ENCODE measurements at places on chromosomes 1 and 21. TPM values are rescaled to one million over a fixed set of nuclear protein-coding genes. Genes with fewer than 3 reads are reported as not detected.

DNA sequence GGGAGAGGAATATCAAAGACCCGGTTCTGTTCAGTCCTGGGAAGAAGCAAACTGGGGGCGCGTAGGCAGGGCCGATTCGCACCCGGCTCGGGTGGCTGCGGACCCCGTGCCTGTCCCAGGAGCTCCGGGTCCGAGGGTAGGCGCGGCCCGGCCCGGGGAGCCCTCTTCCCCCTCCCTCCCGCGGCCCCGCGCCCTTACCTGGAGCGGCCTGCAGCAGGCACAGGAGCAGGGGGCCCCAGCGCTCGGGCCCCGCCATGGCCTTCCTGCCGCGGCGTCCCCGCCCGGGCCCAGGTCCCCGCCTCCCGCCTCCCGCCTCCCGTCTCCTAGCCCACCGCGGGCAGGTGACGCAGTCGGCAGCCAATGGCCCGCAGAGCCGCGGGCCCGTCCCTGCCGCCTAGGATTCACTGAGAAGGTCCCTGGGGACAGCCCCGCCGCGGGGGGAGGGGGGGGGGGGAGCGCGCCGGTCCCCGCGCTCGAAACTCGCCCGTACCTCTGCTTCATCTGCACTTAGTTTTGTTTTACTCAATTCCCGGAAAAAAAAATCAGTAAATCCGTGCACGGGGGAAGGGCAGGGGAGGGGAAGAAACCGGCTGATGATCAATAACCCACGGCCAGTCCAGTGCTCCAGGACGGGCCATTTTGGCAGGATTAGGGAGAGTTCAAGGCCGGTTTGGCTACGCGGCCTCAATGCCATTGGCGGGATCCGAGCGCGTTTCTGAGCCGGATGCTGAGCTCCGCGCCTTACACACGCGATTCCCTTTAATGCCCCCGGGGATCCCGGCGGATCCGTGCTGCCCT, at the start of gene IFNLR1:
Gene IFNLR1 (minus strand): TSS at position 297 of the 798 bp plus-strand sequence. CDS start 41 bp downstream, at position 256.
- no peak for DNase-seq

DNA sequence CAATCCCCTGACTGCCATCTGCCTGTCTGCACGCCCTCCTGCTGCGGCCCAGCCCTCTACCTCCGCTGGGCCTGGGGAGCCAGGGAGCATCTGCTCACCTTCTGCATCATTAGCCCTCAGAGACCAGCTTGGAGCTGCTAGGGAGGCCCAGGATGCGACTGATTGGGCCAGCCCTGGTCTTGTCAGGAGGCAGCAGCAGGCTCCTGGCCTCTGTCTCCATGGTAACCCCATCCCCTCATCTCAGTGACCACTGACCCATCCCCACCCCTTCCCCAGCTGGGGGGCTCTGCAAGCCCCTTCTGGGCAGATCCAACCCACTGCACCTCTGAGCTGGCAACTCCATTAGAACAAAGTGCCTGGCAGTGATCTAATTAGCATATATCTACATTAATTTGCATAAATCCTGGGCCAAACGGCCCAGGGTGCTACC, 37.7 kb downstream of the NKAIN1 start:
- DNase-seq = no peak

DNA sequence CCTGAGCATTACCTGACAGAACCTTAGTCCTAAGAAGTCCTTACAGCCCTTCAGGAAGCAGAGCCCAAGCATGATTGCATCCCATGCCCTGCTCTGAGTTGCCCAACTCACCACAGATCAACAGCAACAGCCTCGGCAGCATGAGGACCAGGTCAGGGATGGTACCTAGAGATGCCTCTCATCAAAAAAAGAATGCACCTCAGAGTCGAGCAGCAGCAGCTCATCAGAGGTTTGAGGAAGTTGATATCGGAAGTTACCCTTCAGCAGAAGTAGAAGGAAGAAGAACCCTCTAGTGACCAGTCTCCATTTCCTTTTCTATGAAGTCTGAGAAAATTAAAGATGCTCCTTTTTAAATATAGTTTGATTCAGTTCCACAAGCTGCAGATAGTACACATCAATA, at the start of gene FCRL1:
Gene FCRL1 (minus strand): TSS at position 225 of the 400 bp plus-strand sequence. CDS start 83 bp downstream, at position 142.
- no peak for DNase-seq

GRCh38 chr1:3454811-3455618, 550 bp downstream of the ARHGEF16 start:
- DNase-seq = no peak

DNA sequence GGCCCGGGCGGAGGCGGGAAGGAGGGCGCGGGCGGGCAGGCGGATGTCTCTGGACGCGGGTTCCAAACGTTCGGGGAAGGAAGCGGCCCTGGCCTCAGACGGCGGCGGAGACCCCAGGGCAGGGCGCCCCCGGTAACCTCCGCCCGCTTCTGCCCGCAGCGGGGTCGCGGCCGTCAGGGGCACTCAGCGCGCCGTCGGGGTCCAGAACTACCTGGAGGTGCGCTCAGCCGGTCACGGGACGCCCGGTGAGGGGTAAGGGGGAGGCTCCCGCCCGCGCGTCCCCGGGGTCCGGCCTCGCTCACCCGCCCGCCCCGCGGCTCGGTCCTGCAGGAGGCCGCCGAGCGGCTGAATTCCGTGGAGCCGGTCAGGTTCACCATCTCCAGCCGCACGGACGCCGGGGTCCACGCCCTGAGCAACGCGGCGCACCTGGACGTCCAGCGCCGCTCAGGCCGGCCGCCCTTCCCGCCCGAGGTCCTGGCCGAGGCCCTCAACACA, 406 bp downstream of the PUSL1 start:
- no peak for DNase-seq

DNA sequence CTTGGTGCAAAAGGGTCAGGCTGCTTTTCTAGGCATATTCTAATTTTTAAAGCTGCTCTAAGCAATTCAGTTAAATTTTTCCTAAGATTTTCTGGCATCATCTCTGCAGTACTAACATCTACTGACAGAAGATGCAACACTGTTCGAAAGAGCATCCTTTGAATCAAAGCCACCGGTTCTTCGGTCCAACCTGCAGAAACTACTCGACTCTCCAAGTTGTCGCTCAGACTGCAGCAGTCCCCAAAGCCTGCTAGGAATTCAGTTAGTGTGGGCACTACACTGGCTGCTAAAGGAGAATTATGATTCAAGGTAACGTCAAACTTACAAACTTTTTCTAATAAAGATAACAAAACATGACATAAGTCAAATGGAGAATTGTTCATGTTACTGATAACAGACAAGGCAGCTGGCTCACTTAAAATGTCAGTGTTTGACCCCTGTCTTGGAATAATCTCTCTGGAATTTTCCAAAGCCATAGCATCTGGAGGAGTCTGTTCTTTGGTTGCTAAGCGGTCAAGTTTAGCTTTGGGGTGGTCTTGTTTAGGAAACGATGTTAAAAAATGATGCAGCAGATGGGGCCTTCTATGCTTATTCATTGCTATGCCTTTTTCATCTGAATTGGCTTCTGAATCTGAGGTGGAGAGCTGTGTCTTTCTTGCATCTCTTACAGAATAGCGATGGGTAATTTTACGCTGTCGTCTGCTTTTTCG, 56.9 kb downstream of the LYST start:
- DNase-seq = peak; percentile 87

DNA sequence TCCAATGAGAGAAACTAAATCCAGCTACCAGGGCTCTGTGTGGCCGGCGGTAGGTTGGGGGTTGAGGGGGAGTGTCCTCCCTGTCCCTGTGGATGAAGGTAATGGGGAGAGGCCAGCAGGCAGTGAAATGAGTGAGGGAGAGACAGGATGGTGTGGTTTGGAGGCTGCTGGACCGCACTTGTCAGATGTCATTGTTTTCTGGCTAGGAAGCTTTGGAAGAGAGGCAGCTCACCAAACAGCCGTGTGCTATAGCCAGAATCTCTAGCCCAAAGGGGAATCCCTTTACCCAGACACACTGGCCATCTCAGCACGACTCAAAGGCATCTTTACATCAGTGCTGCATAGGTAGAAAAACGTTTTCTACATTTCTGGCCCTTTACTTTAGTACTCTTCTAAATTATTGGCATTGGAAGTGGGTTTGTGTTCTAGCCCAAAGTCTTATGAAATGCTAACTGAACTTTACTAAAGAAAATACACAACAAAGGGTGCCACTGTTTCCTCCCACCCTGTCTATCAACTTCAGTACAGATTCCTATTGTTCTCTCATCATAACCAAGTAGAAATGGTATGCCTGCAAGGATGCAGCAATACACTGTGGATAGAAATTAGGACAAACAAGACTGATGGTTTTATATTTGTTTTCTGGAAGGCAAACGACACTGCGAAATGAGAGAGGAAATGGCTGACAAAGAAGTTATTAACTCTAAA, 95.9 kb upstream of the COA6 start:
- DNase-seq = no peak

GRCh38 chr1:244248426-244248825, 197.3 kb downstream of the ZBTB18 start:
- DNase-seq = no peak

GRCh38 chr1:54857141-54857540, 29.9 kb downstream of the DHCR24 start:
- DNase-seq = no peak

DNA sequence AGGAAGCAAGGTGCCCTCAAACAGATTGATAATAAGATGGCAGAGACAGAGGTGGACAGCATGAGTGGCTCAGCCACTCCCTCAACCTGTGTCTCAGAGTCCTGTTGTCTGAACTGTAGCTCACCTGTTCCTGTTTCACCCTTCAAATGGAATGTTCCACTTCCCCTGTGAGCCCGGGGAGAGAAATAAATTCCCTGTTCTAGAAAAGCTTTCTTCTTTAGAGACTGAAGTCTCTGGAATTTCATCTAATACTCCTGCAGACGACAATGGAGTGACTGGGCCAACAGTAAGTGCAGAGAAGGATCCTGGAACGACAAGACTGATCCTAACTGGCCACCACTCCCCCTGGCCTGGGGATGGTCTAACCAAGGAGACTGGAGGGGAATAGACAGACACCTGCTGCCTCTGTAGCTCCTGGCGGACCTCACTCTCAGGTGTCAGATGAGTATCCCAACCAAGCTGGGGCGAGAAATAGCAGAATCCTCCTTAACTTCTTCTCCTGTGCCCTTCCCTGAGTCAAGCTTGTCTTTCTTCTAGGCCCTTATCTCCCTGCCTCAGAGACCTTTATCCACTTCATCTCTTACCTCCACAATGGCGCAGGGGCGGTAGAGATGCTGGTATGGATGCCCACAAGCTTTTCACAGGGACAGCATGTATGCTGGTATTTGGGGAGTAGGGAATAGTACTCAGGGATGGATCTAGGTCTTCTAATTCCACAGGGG, 45.4 kb downstream of the PLEKHA6 start:
- no peak for DNase-seq

- peak; percentile 92 for DNase-seq
Observed at GRCh38 chr1:33228935-33229487, 27.3 kb upstream of the ZNF362 start.

DNA sequence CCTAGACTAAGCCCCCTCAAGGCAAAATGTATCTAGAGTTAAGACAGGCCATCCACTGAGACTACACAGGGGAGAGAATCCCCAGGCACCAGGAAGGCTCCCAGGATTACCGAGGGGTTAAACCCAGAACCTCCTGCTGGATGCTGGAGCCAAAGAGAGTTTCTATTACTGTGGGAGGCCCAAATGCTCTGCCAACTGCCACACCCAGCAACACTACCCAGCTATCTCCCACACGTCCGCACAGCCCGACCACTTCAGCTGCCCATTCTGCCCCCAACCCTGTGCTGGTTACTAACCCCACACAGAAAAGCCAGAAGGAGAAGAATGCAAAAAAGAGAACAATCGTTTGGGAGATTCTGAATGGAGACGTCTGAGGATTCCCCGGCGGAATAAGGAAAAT, 63.6 kb downstream of the CD46 start:
- DNase-seq = no peak

GRCh38 chr1:93443454-93443853, 4.5 kb upstream of the FNBP1L start:
- DNase-seq = no peak

DNA sequence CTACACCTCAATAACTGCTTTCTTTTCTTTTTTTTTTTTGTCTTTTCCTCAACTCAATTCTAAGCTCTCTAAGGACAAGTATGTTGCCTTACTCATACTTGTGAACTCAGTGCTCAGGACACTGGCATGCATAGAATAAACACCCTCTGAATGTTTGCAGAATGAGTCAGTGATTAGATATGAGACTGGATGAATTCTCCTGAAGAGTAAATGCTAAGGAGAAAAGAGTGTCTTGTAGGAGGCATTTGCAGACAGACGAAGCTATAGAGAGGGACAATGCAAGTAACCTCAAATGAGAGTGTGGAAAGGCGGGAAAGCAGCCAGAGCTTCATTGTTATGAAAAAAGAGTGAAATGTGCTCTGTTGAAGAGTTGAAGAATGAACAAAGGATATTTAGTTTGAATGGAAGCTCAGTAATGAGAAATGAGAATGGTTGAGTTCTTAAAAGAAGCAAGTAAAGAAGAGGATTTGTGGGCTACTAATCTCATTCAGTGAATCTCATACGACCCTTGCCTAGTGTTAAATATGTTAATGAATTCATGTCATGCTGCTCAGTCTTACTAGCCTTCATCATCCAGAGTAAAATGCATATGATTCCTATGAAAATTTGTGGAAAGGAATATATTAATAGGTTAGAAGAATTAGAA, 166.1 kb upstream of the DPYD start:
- DNase-seq = peak; percentile 99

DNA sequence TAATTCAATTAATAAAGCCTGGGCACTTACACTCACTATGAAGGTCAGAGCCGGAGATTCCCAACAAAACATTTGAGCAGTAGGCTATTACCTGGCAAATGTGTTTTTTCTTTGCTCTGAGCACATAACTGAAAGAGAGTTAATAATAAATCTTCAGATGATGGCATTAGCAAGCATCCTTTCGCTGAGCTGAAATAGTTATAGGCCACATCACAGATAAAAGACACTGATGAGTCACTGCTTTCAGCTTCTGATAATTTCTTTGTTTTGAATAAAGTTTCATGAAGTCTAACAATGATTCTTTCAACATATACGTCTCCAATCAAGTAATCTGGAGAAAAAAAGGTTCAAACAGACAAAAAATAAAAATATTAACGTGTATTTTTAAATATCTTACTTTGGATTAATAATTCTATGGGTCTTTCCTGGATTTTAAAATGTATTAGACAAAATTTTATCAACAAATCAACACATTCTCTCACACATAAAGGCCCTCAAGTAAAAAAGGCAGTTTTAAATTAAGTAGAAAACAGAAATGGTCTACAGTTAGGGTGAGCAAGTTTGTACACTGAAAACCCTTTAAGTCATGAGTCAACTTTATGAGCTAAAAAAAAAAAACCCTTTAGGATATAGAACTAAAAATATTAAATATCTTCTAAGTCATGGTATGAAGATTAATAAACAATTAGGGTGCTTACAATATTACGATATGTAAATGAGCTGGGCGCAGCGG, 33.1 kb downstream of the LTN1 start:
- peak; percentile 89 for DNase-seq

GRCh38 chr1:242784807-242785206, 260.3 kb upstream of the PLD5 start:
- DNase-seq = no peak

- no peak for DNase-seq
Observed at GRCh38 chr1:36161641-36162531, 5.9 kb downstream of the MAP7D1 start.

DNA sequence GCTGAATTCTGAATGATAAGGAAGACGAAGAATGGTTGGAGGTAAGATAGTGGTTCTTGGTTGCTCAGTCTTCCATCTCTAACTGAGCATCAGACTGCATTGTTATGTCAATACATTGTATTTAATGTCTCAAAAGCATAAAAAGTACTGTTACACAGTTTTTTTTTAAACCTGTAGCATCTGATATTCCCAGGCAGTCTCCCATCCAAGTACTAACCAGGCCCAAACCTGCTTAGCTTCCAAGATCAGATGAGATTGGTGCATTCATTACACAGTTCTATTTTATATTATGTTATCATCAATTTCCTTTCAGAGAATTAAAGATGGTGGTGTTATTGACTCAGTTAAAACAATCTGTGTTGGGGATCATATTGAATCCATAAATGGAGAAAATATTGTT, 48.9 kb downstream of the GIPC2 start:
- DNase-seq = no peak

Gene SH2D1B
- 0.18 TPM for total RNA-seq

Gene TACSTD2
- not detected for total RNA-seq

Gene HPCAL4
- not detected for total RNA-seq
